Cortex of kidney (tissue), 1 donor: ENCODE measurements at places on chromosomes 2 and 18.

DNA sequence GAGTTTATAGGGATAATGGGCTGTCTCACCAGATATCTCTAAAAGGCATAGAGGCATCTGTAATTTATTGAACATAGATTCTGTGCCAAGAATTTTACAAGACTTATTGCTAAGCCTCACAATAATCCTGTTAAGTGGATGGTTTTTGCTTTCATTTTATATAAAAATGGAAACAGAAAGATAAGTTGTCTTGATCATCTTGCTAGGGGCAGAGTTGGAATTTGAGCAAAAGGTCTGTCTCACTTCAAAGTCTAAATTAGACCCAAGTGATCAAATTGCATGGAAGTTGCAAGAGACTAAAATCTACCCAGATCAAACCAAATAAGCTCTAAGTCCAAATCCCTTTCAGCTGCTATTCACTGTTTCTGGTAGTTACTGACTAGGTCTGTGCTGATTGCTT is 95.3 kb upstream of the SOX11 start:
- no peak for DNase-seq

DNA sequence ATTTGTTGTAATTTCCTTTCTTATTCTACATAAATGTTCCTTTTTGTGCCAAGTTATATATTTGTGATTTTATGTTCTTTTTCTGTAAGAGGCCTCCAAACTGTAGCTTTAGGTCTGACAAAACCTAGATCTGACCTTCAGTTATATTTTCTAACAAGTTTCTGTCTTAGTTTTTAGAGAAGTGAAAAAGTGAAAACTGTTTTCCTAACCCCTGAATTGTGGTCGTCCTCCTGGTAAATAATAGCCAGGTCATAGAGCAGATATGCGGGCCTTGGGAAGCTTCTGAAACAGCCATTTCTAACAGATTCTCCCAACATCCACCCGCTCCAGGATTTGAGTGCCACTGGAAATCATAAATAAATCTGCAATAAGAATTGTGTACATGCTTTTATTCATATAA is 398.4 kb upstream of the CWC22 start:
- no peak for DNase-seq

DNA sequence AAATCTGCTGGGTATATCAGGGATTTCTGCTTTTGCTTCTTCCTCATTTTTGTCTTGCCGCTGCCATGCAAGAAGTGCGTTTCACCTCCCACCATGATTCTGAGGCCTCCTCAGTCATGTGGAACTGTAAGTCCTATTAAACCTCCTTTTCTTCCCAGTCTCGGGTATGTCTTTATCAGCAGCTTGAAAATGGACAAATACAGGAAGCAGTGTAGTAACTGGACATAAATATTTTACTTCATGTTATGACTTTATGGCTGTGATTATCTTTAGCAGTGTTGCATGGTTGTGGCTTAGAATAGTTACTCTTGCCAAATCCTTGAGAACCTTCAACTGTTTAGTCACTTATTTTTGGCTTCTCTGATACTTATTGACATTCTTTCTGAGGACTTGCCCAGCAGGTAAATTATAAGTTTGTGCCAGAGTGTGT is 66.2 kb upstream of the DLX2 start:
- DNase-seq, result no peak

- no peak for DNase-seq
Observed at GRCh38 chr2:191056228-191056627, 42.3 kb upstream of the STAT1 start.

- DNase-seq, result no peak
Observed at GRCh38 chr2:241225983-241226382, 37.5 kb downstream of the ANO7 start.

DNA sequence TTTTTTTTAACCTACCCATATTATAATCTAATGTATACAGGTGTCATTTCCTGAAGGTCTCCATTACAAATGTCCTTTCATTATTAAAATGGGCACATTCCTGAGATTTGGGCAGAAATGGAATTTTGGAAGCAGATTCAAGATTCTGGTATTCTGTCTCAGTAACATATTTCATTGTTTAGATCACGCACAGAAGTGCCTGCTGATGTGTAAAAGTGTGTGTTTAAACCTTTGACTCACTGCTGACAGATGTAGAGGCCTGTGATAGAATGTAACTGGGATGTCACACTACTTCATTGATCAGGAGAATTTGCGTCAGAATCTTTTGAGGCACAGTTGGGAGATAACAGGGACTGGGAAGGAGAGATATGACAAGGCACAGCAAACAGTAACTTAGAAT is 276.8 kb upstream of the EPAS1 start:
- DNase-seq, result no peak

GRCh38 chr2:241279413-241279812 is 36.1 kb downstream of the HDLBP start:
- no peak for DNase-seq

DNA sequence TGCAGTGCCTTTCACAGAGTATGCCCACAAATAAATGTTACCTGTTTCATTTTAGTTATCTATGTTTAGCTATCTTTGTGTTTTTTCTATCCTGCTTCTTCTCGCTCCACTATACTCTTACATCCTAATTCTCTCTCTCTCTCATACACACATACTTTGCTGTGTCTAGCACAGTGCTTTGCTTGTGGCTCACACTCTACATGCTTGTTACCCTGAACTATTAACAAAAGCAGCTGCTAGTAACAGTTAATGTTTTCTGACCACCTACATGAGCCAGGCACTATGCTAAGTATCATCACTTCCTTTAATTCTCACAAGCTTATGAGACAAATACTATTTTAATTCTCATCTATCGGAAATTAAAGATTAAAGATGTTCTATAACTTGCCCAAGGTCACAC is 390.5 kb upstream of the HNRNPA3 start:
- DNase-seq, result no peak

DNA sequence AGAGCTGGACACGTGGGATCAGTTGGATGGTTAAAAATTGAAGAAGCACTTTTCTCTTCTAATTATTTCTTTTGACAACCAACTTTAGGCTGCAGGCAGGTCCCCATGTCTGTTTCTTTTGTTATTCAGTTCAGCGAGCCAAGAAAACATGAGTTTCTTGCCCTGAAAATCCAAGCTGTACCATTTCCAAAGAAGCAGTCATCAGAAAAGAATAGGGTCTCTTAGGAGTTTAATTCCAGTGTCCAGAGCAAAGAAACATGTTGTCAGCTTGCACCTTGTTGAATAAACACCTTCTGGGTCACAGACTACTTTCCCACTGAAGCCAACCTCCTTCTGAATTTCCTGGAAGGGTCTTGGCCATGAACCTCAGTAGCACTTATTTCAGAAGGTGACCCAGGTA is 170.5 kb upstream of the COPS8 start:
- DNase-seq, result no peak

DNA sequence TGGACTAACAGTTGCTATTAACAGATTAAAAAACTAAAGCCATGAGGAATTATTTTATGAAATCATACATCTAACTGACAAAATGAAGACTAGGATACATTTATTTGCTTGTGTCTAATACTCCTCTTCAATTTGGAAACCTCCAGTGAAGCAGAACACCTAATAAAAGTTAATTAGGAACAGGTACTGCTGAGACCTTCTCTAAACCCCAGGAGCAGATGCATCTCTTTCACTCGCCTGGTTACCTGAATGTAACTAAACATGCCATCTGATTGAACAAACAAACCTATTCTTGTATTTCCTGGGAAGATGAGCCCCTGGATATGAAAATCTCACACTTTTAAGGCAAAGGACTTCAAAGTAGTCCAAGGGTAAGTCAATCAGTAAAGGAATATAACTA is 898.2 kb downstream of the NRXN1 start:
- DNase-seq, result no peak

GRCh38 chr18:42412281-42412680 is 457.2 kb downstream of the PIK3C3 start:
- DNase-seq, result no peak

- DNase-seq, result no peak
Observed at GRCh38 chr2:234467289-234467688, 29.6 kb downstream of the ARL4C start.

DNA sequence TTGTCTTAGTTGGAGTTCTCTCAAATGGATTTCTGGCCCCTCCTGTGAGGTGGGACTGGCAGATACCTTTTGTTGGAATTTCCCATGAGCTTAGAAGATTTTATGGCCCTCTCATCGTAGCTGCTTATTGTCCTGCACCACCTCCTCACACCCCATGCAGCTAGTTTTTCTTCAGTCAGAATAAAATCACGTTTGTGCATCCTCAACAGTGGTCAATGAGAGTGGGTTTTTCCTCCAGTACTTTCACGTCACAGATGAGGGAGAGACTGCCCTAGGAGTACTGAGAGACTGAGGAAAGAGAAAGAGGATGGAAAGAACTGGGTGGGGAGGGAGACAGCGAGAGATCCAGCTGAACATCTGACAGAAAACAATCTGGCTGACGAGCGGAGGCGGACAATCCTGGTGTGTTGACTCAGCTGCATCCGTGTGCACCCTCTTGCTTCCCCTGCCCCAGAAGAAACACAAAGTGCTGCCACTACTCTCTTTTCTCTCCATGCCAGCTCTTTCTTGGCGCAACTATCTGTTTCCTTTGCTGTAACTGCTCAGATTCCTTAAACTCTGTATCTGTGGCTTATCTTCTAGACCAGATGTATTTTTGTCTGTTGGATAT is 7.4 kb downstream of the RAPGEF4 start:
- no peak for DNase-seq

DNA sequence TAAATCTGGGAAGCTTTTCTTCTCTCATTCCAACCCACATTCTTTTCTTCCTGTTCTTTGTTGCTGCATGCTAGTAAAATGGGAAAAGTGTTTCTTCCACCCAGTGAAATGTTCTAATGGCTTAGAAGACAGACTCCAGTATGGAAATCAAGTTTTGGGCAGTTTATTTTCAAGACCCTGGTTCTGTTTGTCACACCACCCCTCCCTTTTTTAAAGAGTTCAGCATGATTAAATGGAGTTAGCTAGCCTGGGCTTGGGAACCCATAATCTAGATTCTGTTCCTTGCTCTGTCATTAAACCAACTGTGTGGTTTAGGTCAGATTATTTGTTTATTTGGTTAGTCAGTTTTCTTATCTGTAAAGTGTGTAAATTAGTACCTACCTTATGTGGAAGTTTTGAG is 151.8 kb upstream of the NT5C1B start:
- no peak for DNase-seq

GRCh38 chr18:28382215-28382879 is 205.4 kb upstream of the CDH2 start:
- no peak for DNase-seq

DNA sequence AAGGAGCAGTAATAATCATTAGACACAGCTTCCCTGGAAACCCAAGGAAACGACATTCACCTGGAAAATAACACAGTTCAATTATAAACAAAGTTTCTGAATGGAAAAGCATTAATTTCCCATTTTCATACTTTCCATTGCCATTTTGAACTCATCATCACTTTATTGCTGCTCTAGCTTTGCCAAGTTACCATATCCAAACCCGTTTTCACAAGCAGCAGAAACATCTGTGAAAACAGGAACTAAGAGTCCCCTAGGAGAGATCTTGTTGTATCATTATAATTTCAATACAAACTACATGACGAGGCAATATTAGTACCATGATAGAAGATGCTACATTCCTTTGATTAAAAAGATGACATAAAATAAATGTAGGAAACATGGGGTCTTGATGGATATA is 597.0 kb upstream of the NRXN1 start:
- DNase-seq, result no peak

GRCh38 chr2:173684896-173685459 is 280.2 kb downstream of the SP3 start:
- no peak for DNase-seq

DNA sequence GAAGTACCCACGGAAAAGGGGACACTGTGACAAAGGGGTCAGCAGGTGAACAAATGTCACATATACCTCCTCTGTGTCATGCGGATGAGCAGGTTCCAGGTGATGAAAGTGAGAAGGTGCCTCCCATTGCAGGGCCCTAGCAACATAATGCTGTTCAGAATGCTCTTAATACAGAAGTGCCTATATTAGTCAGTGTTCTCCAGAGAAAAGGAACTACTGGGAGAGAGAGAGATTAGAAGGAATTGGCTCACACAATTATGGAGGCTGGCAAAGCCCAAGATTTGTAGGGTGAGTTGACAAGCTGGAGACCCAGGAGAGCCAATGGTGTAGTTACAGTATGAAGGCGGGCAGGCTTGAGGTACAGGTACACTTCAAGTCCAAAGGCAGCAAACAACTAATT is 98.1 kb upstream of the CDC42EP3 start:
- no peak for DNase-seq

DNA sequence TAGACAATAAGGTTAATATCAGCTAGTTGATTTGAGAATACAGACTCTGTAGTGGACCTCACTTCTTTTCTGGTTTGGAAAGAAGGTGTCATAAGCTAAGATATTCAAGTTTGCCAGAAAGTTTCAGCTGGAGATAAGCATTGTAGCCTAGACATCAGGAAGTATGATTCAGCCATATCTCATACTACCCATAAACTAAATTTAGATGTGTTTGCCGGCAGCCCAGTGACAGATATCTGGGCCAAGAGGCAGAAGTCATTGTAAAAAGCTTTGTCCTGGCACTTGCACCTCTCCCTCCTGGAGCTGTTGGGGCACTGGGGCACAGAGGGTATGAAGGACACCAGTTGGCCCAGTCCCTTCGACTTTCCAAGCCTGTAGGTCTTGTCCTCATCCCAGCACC is 128.0 kb downstream of the EPHA4 start:
- DNase-seq, result no peak

- no peak for DNase-seq
Observed at GRCh38 chr2:24873619-24874018, 46.4 kb downstream of the ADCY3 start.

- no peak for DNase-seq
Observed at GRCh38 chr18:11909591-11910026, 1.5 kb upstream of the MPPE1 start.

DNA sequence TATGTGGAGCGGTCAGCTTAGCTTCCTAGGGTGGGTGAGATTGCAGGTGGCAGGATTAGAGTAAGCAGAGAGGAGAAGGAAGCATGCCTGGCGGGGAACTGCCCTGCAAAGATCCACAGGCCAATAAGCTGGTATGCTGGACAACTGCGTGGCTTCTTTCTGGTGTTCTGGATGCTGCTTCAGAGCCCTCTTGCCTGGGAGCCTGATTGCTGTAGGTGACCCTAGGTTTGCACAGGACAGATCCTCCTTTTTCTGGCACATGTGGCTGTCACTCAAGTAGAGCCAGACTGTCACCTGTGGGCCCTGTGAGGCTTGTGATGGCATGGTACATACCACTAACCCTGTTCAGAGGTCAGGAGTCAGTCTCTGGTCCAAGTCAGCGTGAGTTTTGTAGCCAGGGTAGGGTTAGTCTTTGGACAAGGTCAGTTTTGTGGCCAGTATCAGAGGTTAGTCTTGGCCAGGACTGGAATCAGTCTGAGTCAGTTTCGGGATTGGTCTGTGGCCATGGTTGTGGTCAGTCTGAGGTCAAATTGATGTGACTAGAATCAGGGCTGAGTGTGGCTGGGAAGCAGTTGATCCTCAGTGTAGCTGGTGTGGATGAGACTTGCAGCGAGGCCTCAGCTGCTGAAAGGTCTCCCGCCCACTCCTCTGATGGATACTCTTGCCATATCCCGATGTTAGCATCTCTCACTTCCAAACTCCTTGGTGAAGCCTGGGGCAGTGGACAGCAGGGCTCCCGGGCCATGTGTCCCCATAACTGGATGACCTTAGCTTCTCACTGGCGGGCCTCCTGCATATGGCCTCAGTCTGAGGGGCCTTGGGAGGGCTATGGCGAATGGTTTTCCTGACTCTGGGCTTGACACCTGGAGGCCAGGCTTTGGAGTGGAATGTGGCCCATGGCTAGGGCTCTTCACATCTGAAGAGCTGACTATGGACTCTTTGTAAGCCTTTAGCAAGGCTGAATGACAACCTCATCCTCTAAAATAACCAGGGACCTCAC is 260.5 kb downstream of the DYSF start:
- DNase-seq, result no peak
